ENCODE measurements at places on chromosomes 11 and 22.

DNA sequence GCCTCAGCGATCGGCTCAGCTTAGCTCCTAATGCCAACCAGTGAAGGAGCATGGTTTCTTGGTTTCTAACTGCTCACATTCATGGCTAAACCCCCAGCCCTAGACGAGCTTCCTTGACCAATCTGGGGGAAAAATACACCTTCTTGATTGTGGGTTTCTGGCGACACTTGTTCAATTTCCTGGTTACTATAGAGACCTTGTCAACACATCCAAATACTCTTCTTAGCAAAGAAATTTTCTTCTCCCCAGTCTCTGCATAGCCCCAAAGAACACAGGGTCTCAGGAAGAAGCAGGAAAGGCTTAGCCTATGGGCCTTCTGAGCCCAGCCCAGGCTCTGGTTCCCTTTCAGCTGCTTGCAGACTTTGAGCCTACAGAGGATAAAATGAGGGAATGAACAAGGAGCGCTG lies 88.5 kb upstream of the SYT13 start:
- no peak for DNase-seq

- DNase-seq: no peak
Measured at GRCh38 chr11:15493921-15494620, 379.3 kb downstream of the INSC start.

DNA sequence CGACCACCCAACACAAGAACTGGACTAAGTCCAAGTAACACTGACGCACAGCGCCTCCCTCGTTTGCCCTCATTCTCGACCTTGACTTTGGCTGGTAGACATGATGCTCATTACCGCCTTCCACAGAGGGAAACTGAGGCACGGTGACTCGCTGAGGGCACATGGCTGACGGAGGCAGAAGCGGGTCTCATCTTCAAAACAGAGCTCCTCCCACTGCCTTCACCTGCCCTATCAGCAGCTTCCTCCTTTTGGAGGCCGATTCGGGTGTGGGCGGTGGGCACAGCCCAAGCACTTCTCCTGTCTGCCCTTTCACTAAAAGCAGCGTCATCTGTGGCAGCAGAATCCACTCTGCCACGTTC lies 2.0 kb upstream of the KMT5B start:
- DNase-seq: no peak

DNA sequence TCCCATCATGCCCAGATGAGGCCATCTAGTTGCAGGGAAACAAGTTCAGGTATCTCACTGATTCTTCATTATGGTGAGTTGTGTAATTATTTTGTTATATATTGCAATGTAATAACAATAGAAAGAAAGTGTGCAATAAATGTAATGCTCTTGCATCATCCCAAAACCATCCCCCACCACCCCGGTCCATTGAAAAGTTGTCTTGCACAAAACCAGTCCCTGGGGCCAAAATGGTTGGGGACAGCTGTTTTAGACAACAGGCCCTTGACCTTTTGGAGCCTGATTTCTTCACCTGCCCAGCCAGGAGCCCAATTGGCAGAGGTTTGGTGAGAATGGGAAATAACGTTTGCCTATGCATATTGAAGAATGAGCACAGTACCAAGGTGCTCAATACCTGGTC lies 15.9 kb downstream of the MPEG1 start:
- no peak for DNase-seq

GRCh38 chr11:128196235-128196634 lies 391.1 kb downstream of the ETS1 start:
- DNase-seq: no peak

- DNase-seq: no peak
Measured at GRCh38 chr11:131402040-131402439, 31.6 kb downstream of the NTM start.

GRCh38 chr11:61111050-61111435 lies 8.8 kb downstream of the CD5 start:
- no peak for DNase-seq

DNA sequence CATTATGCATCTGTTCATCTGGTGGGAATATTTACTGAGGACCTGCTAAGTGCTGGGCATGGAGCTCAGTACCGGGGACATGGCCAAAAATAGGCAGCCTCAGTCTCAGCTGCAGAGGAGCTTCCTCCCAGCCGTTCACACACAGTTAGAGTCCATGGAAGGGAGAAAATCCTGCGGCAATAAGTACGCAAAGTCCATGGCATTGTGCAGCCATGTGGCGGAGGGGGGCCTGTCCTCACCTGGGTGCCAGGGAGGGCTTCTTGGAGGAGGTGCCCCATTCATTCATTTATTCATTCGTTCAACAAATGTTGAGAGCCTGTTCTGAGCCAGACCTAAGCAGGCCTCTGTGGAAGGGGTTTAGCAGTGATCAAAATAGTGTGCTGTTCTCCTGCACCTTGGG lies 59.3 kb upstream of the ANO1 start:
- no peak for DNase-seq

GRCh38 chr11:69879729-69880005 lies 60.5 kb upstream of the FGF3 start:
- DNase-seq: no peak

GRCh38 chr11:131683131-131683530 lies 312.7 kb downstream of the NTM start:
- no peak for DNase-seq

- DNase-seq: no peak
Measured at GRCh38 chr22:46577368-46578249, 40.2 kb upstream of the CELSR1 start.

DNA sequence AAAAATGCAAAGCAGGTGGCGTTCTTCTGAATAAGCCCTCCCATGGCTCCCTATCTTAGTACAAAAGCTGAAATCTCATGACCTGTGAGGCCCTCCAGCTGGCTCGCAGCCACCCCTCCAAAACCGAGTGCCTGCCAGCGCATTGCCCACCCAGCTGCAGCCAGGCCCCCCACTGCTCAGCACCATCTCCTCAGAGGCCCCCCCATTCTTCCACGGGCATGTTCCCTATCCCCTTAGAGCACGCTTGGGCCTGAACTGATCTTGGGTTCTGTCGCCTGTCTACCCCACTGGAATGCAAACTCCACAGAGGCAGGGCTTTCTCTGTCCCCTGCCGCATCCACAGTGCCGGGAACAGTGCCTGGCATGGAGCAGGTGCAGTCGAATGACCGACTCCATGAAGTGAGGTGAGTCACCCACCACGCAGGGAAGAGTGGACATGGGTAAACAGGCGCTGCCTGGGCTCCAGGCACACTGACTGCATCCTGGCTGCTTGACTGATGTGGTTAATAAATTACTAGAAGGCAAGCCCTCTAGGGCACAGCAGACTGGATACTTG lies 11.3 kb upstream of the EFCAB6 start:
- no peak for DNase-seq

- no peak for DNase-seq
Measured at GRCh38 chr11:123183391-123184099, 11.5 kb downstream of the CLMP start.

GRCh38 chr22:30422481-30423300 lies 2.9 kb upstream of the MTFP1 start:
- DNase-seq: no peak

DNA sequence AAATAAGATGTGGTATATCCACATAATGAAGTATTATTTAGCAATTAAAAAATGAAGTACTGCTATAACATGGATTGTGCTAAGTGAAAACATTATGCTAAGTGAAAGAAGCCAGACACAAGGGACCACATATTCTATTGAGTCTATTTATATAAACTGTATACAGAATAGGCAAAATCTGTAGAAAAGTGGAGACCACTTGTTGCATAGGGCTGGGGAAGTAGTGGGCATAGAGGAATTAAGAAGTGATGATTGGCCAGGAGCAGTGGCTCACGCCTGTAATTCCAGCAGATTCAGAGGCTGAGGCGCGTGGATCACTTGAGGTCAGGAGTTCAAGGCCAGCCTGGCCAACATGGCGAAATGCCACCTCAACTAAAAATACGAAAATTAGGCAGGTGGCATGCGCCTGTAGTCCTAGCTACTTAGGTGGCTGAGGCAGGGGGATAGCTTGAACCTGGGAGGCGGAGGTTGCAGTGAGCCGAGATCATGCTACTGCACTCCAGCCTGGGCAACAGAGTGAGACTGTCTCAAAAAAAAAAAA lies 109.6 kb downstream of the RBFOX2 start:
- no peak for DNase-seq

DNA sequence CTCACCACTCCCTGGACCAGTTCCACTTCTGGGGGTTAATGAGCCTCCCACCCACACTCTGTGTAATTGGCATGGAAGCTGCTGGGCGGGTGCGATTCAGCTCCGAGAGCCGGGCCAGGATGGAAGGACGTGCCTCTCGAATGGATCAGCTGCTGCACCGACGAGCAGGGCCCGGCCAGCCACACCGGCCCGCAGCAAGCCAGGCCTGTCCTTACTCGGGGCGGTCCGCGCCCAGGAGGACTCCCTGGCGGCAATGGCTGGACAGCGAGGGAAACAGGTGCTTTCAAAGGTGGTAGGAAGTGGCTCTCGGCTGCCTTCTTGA lies 4.3 kb upstream of the SHISAL1 start:
- no peak for DNase-seq

DNA sequence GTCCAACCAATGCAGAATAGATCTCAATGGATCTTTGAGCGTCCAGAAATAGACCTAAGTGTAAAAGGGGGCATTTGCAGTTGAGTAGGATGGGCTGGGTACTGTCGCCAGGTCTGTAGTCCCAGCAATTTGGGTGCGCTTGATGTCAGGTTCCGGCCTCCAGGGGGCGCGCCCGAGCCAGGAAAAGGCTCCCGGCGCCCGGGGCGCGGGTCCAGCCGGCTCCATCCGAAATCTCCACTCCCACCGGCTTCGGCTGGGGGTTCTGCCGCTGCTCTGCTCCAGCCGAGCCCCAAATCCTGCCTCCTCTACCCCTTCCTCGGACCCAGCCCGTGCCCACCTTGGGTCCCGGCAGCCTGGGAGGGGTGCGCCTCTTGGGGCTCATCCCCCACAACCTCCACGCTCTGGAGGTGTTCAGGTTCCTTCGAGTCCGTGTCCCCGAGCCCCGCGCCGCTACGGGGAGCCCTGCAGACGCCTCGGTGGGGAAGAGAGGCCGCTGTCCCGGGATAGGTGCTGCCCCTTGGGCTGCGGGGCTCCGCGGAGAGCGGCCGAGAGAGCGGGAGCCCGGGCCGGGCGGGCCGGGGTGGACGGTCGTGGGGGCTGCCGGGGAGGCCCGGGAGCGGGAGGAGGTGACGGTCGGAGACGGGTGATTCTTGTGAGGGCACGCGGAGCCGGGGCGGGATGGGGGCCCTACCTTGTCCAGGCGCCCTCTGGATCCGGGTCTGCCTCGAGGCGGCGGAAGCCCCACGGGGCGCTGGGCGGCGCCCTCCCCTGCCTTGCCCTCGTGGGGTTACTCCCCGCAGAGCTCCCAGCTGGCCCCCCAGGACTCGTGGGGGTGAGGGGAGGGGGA lies 13.0 kb upstream of the CYB5R3 start:
- peak; percentile 71 for DNase-seq

DNA sequence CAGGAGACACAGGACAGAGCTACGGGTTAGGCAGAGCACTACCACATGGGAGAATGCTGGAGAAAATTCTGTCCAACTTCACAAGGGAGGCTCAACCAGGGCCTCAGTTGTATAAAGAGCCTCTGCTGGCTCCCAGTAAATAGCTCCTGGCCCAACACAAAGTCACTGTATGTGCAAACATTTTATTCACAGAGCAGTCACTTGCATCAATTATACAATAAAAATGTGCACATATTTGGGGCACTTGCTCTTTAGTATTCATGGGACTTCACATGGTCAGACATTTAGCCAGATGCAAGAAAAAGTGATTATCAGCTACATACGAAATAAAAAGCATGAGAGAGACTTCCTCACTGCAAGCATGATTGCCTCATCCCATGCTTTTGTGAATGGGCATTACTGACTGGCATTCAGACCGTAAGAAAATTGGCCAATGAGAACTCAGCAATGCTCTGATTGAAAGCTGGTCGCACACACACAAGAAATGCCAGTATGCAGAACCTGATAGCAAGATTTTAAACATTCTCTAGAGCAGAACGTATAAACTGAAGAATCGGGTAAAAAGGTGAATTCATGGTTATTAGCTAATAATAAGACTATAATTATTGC lies 39.4 kb downstream of the BLID start:
- no peak for DNase-seq

GRCh38 chr11:114197799-114198500 lies 98.2 kb upstream of the NNMT start:
- DNase-seq: no peak

- DNase-seq: no peak
Measured at GRCh38 chr11:45053736-45054446, 92.5 kb upstream of the PRDM11 start.

GRCh38 chr11:1130276-1131032 lies 27.3 kb upstream of the MUC5AC start:
- DNase-seq: no peak

DNA sequence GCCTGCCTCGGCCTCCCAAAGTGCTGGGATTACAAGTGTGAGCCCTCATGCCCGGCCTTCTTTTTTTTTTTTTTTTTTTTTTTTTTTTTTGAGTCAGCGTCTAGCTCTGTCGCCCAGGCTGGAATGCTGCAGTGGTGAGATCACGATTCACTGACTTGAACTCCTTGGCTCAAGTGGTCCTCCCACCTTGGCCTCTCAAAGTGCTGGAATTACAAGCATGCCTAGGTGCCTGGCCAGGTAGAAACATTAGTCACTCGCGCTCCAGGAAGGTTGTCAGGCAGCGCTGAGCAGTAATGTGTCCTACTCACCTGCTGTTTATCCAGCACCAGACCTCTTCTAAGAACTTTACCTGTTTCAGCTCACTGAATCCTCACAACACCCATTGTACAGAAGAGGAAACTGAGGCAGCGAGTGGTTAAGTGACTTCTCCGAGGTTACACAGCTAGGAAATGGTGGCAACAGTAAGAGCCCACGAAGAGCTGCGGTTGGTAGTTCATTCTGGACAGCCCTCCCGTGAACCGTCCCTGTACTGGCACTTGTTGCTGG lies 496 bp upstream of the CST6 start:
- no peak for DNase-seq

- no peak for DNase-seq
Measured at GRCh38 chr11:1933416-1934334, 13.5 kb upstream of the MRPL23 start.

DNA sequence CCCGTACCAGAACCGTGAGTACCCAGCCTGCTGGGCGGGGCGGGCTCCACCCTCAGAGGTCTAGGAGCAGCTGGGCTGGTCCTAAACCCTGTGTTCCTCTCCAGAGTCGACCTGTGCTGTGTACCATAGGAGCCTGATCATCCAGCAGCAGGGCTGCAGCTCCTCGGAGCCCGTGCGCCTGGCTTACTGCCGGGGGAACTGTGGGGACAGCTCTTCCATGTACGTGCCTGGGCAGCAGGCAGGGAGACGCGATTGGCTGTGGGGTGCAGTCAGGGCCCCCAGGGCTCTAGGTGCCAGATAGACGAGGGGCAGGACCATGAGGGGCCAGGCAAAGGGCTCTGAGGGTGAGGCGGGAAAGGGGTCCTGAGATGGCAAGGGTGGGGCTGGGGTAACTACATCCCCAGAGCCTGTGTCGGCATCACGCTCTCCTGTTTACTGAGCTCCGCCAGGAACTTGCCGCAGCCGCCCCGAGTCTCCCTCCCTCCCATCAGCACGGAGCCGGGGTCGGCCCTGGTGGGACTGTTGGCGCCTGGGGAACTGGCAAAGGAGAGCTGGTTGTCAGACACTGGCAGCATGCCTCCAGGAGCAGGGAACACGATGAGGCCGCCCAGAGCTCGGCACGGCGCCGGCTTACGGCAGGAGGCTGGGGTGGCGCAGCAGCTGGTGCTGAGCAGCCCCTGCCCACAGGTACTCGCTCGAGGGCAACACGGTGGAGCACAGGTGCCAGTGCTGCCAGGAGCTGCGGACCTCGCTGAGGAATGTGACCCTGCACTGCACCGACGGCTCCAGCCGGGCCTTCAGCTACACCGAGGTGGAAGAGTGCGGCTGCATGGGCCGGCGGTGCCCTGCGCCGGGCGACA lies 22.9 kb upstream of the MUC5B start:
- no peak for DNase-seq

GRCh38 chr11:46364791-46365190 lies 16.7 kb upstream of the MDK start:
- DNase-seq: no peak

Data from activated gamma-delta T cell treated with anti-CD3 and anti-CD28 coated beads, Interleukin-2, amount 50 U/mL, for 16 hours (primary cell).